ENCODE measurements at places on chromosomes 4 and X.

DNA sequence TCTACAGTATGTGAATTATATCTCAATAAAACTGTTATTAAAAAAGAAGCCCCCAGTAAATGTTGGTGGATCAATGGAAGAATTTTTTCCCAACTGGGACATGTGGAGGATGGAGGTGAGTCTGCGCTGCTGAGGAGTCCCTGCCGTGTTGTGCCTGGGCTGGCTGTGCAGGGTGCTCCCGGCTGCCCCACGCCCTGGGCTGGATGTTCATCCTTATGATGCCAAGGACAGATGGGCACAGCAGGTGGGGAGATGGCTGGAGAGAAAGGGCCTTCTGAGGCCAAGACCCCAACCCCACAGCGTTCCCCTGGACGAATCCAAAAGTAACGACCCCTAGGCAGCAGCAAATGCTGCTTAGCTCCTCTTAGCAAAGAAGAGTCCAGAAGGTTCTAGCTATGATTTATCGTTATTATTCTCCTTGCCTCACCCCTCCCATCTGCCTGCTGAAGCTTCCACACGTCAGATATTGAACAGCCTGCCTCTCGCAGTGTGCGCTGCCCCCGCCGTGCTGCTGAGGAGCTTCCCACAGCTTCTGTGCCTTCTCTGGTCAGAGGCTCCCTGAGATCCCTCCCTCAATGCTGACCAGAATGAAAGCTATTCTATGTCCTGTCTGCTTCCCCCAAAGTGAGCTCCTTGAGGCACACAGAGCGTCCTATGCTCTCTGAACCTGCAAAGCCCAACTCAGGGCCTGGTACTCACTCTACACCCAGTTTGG lies 26.5 kb downstream of the HMX1 start:
- no peak for DNase-seq

DNA sequence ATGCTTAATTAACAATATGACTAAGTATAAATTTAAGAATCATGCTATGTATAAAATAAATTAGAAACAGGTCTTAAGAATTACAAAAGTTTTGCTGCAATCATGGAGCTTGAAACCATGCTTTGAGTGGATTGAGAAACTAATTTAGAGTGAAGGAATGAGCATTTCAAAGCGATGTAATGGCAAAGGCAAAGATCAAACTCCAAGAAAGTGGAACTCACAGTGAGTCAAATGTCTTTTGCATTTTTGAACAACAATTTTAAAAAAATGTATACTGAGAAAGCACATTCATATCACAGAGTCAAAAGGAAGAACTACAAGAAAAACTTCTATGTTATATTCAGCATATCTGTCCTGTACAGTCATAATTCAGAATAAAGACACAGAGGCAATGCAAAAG lies 6.6 kb downstream of the GPRIN3 start:
- DNase-seq: no peak

DNA sequence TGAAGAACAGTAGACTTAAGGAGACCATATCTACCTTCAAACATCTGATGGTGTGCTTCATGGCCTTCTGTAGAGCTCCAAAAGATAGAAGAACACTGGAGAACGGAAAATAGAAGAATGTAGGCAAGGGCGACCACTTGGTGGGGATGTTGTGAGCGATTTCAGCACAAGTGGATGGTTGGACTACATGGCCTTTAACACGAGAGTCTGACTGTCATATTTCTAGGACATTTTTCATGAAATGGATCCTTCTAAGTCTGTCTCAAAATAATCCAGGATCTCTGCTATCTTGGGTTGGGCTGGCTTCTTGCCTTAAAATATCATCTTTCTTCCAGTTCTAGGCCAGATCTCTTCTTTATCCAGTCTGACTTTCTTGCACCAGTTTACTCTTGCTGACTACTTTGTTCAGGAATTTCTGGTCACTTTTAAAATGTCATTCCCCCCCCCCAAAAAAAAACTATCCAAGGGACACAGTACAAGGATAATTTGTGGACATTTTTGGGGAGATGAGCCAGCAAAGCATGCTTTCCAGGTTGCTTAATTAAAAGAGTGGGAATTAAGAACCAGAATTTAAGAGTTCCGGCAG lies 1.2 kb upstream of the MID1IP1 start:
- DNase-seq: no peak

DNA sequence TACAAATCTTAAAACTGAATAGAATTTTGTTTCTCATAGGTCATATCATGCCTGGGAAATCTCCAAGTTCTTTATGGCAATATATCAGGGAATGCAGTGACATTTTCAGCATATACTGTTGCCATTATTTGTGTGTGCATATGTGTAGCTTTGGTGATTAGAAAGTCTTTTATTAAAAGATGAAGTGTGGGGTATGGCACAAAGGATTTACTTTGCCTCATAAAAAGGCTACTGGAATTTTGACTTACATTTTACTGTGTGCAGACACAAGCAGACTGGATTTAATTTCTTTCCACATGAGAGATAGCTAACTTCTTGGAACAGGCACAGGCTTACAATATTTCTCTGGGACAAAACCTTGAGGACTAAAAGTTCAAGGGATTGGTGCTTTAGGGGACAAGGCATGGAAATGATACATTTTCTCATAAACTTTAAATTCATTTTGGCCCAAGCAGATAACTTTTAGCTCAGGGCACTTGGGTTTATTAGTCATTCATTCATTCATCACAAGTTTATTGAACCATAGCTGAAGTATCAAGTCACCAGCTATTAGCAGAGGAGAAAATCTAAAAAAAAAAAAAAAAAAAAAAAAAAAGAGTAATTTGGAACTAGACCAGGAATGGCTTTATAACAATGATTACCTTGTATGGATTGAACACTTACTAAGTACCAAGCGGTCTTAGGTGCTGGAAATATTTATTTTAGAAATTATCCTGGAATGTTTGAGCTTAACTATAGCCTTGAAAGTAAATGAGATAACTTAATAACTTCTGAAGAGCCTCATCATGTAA lies 191.5 kb downstream of the SLIT2 start:
- no peak for DNase-seq

DNA sequence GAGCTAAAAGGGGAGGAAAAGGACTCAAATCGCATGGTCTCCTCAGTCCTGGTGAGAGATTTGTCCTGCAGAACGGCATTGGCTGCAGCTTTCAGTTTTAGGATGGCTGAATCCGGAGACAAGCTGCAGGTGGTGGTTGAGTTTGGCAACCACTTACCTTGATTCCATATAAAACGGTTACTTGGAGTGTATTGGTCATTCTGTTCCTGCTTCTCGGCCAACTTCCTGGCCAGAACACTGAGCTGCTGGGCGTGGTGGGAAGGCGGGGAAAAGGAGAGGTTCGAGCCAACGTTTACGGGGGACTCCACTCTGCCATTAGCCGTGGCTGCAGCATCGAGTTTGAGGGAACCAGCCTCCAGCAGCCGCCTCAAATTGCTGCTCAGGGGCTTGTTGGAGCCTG lies 36.1 kb downstream of the ZNF827 start:
- DNase-seq: no peak

Measured in uterus (tissue), 4 donors.